Retinal pigment epithelial cell (primary cell): ENCODE measurements at places on chromosomes 6 and 20.

DNA sequence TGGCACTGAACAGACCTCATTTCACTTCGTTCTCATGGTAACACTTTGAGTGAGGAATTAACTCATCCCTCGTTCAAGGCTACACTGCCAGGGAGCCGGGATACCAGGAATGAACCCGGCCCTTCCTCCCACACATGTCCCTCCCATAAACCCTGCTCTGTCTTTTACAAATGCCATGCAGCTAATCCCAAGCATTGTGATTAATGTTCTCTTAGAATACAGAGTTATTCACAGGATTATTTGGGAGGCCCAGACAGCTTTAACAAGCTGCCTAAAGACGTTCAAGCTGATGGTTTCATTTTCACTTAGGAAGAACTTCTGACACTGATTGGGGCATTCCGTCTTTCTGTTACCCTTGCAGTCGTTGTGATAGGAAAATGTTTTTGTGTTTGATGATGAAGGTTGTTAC, 42.5 kb upstream of the CD83 start:
- peak; percentile 78 for DNase-seq

- no peak for DNase-seq
Measured at GRCh38 chr6:166236596-166236995, 68.9 kb upstream of the TBXT start.

GRCh38 chr6:26130581-26131249, 43.5 kb downstream of the HFE start:
- no peak for DNase-seq

- DNase-seq = no peak
Measured at GRCh38 chr20:34468951-34469350, 47.3 kb upstream of the DYNLRB1 start.

DNA sequence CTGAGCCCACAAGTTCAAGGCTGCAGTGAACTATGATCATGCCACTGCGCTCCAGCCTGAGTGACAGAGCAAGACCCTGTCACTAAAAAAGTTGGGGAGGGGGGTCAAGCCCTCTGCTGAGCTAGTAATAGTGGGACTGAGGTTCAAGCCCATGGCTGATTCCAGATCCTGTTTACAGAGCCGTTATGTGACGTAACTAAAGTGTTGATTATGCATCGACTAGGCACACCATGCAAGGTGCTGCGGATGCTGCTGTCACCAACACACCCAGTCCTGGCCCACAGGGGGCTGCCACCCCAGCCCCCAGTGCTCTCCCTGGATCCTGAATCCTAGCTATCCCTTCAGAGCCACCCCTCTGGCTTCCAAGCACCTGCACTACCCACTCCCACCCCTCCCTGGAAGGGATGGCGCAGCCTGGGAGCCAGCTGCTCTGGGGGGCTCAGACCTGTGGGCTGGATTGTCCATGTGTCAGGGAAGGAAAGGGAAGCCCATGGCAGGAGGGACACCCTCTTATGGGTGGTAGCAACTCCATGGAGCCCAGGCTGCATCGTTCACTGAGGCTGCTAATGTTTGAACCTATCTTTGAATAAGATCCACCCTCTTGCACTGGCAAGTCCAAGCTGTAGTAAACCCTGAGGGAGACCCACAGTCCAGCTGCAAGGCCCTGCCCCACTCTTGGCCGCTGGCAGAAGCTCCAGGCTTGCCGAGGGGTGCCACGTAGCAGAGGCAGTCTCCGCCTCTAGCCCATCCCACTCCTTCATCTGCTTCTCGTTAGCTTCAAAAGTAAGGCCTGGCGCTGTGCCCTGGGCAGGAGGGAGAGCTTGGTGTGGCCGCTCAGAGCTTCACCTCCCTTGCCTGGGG, 95.0 kb downstream of the SNX5 start:
- DNase-seq = peak; percentile 81

DNA sequence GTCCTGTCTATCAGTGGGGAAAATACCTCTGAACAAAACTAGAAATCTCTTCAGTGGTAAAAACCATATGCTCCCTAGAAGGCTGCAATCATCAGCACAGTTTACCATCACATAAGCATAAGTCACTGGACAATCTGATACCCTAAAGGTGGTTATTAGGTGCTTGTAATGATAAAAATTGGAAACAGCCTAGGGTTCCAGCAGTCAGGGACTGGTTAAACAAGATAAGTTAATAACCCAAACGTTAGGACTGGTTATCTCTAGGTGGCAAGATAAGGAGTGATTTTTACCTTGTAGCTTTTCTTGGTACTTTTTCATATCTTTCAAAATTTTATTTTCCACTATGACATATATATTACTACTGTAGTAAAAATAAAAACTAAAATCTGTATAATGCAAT, 11.0 kb downstream of the ECI2 start:
- DNase-seq = no peak

DNA sequence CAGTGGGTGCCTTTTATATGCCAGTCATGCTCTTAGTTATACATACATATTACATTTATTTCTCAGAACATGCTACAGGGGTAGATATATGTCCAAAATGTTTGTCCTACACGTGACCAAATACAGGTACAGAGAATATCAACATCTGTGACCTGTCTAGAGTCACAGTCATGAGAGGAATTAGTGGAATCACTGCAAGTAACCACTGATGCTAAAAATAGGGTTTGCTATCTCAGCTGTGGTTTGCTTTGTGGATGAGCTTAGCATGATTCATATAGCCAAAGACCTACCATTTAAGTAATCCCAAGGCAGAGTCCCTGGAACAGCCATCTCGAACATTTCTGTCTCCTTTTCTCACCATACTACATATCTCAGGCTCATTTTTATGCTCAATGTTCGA, 32.3 kb downstream of the GSTA3 start:
- DNase-seq = peak; percentile 48

GRCh38 chr6:106997392-106998158, 23.0 kb upstream of the CD24 start:
- no peak for DNase-seq

DNA sequence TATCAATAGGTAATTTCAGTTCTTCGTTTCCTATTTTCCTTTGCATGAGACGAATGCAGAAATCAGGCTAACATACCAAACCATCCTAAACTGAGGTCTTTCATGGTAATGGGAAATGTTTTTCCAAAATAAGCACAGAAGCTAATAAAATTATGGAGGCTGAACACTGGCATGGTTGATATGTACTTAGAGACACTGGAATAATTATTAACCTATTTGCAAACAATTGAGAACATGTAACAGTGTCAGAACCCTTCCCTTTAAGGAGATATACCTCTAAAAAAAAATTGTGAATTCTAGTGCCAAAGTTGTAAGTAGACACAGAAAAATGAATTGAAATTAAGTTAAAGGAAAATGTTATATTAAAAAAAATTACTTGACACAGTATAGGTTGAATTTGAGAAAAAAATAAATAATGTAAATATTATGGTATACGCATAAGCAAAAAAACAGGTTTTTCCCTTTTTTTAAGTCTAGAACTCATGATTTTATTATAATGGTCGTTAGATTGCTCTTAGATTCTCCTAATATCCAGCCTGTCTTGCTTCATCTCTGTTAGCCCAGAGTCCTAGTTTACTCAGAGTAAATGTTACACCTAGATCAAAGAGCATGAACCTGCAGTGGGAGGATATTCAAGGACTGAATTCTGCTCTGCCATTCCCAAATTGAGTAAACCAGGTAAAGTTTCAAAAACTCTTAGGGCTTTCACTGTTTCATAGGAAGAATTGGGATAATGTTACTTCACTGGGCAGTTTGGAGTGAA, 1.7 kb downstream of the SLC17A2 start:
- no peak for DNase-seq

- no peak for DNase-seq
Measured at GRCh38 chr6:70706491-70707123, 38.9 kb downstream of the SMAP1 start.

GRCh38 chr20:20343932-20344331, 24.0 kb upstream of the INSM1 start:
- DNase-seq = no peak

- DNase-seq = no peak
Measured at GRCh38 chr6:24274441-24275083, 83.3 kb downstream of the DCDC2 start.

- DNase-seq = no peak
Measured at GRCh38 chr6:18276610-18277236, 12.4 kb upstream of the DEK start.

DNA sequence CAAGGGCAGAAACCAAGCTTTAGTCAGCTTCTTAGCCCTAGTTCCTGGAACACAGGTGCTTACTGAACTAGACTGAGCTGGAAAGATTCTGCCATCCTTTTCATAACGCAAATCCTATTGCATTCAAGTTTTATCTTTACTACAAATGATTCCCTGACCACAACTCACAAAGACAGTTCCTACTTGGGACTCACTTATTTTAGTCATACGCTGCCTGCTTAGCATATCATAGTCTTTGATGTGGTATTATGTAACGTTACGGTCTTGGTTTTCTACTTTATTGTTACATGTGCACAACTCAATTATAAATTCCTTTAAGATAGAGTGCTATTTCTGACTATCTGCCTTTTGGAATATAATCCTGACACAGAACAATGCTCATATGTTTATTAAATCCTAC, 59.1 kb downstream of the BLOC1S5 start:
- DNase-seq = no peak

GRCh38 chr20:38599410-38599882, 2.2 kb upstream of the ARHGAP40 start:
- no peak for DNase-seq

DNA sequence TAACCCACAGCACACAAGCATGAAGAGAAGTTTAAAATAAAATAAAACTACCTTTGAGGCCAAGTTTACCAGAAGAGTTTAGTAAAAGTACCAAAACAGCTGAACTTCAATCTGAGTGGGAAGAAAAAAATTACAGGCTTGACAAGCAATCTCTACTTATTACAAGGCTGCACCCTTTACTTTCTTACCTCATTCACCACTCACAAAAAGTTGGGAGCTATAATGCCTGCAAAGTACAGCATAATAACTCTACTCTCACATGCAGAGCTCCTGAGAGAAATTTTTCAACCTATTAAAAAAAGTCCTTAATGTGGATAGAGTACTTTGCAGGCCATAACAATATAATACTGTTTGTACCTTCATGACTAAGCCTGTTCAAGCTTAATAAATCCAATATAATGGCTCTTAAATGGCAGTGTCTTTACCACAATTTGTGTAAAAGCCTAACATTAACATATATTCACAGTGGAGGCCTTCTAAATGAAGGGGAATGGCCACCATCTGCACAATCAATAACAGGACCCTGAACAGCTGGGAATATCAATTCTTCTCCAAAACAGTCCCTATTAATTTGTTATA, 103.1 kb downstream of the DST start:
- no peak for DNase-seq

DNA sequence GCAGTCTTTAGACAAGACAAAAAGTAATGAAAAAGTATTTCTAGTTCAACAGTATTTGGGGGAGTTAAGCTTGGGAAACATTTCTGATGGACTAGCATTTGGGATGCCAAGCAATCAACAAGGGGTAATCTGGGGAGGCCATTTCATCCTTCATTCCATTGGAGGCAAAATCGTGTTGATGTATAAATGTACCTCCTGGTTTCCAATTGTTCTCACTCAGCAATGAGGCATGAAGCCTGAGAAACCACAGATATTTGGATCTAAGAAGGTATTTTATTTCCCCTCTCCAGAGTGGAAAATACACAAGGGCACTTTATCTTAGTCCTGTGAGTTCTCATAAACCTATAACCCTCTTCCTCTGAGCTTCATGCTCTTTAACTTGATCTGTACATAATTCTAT, 68.2 kb downstream of the TBX18 start:
- DNase-seq = no peak

- DNase-seq = no peak
Measured at GRCh38 chr6:113137426-113137825, 719.7 kb upstream of the MARCKS start.

DNA sequence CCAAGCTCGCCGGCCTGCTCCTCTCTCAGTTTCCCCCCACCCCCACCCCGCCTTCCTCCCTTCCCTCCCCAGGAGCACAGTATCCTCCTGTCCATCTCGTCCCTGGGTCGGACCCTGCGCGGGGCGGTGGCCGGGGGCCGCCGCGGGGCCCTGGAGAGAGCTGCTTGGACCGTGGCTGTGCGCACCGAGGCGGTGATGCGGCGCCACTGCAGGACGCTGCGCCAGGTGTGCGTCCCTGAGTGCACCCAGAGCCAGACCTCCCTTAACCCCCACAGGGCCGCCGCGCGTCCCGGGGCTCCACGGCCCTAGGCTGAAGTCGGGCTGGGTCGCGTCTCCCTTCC, 2.2 kb downstream of the C20orf204 start:
- DNase-seq = no peak

DNA sequence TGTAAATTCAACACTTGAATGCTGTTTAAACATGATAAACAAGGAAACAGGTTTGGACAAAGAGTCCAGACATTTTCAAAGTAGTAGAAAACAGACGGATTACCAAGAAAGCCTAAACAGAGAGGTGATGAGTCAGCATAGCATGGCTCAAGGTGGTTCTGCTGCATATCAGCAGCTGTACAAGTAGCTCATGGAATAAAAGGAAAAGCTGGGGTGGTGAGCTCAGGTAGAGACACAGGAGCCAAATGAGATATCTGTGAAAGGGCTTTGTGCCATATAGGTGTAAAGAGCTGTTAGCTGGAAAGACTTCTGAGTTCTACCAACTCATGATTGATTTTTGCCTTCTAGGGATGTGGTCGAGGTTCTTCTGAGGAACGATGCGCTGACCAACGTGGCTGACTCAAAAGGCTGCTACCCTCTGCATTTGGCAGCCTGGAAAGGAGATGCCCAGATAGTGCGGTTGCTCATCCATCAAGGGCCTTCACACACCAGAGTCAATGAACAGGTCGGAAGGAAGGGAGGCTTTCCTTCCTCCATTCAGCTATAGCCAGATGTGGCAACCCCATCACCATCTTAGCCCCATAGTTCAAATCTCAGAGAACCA, 80.7 kb downstream of the ANKS1A start:
- DNase-seq = no peak

DNA sequence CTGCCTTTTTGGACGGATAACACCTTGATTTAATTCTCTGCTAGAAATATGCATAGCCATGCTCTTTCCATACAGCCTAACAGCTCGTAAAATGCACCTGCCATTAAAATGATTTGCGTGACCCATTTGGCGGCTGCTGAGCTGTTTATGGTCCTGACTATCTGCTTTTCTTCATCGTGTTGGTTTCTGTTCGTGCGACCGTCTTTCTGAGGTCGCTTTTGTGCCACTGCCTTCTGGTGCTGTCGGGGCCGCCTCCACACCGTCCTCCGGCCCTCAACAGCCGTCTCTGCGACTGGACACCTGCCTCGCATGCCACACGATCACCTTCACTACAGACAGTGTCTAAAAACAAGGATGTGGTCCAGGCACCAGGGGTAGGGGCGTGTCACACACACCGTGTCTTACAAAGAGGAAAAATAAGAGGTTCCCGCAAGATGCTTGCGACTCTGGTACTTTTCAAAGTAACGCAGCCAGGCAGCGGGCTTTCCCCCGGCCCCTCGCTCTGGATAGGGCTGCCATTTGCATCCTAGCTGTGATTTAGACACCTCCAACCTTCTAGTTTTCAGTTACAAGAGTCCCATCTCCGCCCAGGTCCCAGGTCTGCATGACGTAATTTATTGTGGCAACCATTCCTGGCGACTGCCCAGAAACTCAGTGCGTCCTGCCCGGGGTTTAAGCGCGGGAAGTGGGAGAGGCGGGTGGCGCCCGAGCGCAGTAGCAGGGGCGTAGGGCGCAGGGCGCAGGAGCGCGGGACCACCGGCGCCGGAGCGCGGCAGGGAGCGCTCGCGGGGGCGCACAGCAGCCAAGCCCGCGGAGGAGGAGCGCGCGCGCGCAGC, at the start of gene STMND1:
Gene STMND1 (plus strand): TSS at position 629 of the 836 bp plus-strand sequence. CDS start 208 bp downstream, outside the sequence.
- no peak for DNase-seq

GRCh38 chr6:135209803-135210202, 28.7 kb downstream of the MYB start:
- no peak for DNase-seq
